ENCODE measurements at places on chromosomes 6 and 20.

GRCh38 chr6:4397307-4397706 is 261.9 kb upstream of the ECI2 start:
- DNase-seq: no peak

DNA sequence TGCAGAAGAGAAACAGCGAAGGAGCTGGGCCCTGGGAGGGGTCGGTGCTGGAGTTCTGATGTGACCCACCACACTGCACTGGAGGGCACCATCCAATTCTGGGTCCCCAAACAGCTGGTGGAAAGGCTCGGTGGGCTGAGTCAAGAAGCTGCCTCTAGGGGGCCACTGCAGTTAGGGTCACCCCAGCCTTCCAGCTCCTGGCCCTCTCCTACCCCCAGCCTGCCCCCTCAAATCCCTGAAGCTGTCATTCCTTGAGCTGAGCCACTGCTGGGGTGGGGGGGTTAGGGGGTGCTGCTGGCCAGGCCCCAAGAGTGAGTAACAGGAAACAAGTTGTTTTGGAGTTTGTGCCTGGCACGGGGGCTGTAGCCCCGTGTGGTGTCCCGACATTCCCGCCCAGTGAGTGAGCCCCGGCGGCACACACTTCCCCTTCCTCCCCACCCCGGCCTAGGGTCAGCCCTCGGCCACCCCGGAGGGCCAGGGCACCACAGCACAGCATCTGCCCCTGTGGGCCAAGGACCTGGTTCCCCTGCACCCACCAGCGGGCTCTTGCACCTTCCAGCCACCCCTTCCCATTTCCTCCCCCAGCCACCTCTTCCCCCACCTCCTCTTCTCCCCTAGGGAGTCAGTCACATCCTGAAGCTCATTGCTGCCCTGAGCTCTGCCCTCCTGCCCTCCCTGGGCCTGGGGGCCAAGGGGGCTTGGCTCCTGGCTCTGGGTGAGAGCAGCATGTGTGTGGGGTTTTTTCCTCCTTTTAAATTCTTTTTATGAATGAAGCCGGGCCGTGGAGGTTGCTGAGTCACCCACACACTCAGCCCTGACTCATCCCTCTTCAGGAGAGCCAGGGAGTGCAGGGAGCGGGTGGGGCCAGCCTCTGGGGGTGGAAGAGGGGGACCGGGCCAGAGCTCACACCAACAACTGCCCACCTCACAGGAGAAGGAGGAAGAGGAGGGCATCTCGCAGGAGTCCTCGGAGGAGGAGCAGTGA is 4.6 kb downstream of the SMIM29 start:
- peak; percentile 94 for DNase-seq

- DNase-seq: peak; percentile 47
Observed at GRCh38 chr6:30685157-30686008, 1.1 kb downstream of the PPP1R18 start.

GRCh38 chr20:43942201-43942590 is 27.5 kb downstream of the TOX2 start:
- no peak for DNase-seq

- no peak for DNase-seq
Observed at GRCh38 chr6:87946669-87947068, 101.0 kb upstream of the SPACA1 start.

DNA sequence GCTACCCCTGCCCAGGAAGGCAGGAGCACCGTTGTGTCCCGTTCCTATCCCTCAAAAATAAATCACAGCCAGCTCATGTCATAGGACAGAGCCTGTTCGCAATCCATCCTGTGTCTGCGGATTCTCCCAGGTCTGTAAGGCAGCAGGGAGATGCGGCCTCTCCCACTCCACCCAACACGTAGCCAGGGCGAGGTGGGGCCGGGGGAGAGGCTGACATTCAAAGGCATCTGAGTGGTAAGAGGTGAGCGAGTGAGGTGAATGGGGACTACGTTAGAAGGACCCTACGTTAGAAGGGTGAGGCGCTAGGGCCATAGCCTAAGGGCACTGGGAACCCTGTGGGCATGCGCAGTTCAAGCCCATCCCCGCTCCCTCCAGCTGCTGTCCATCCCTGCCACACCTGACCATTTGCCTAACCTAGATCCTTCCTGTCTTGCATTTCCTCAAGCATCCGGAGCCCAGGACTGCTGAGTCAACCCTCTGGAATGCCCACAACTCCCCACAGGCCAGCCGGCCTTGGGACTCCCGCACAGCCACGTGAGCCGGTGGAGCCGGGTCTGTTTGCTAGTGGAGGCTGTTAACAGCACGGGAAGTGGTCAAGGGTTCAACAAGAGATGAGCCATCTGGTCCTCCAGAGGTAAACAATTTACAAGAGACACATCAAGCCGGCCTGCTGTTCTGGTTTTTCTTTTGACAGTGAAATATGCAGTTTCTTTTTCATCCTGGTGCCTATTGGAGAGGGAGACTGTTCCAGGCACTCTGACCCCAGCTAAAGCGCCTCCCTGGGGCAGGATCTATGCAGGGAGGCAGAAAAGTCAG is 45.9 kb downstream of the RIPOR3 start:
- DNase-seq: no peak

- DNase-seq: no peak
Observed at GRCh38 chr6:1869769-1870168, 260.1 kb downstream of the FOXC1 start.

DNA sequence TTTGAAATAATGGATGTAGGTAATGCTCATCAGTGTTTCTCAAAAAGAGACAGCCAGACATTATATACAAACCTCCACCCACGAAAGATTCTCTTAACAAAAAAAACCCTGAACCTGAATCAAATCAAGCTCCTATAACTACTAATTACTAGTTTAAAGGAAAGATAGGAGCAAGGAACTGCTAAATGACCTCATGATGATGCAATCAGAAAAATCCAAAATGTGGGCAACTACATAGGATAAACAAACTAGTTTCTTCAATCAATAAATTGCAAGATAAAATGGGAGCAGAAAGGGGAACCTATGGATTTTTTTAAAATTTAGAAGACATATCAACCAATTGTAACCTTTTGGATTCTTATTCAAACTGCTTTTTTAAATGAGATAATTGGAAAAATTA is 43.2 kb upstream of the TMEM30A start:
- DNase-seq: no peak

Data from suppressor macrophage treated with lipopolysaccharide for 1 hour (primary cell).